Right lung (tissue), 10 donors: ENCODE measurements at places on chromosomes 16 and 17.
A peak's percentile ranks its signal among the peaks of the same experiment; 100 is the strongest.

- no peak for DNase-seq
These were observed 111.3 kb downstream of the CHD9 start for GRCh38 chr16:53166099-53166498.

GRCh38 chr16:57113042-57113453 is 20.7 kb downstream of the CPNE2 start:
- no peak for DNase-seq

DNA sequence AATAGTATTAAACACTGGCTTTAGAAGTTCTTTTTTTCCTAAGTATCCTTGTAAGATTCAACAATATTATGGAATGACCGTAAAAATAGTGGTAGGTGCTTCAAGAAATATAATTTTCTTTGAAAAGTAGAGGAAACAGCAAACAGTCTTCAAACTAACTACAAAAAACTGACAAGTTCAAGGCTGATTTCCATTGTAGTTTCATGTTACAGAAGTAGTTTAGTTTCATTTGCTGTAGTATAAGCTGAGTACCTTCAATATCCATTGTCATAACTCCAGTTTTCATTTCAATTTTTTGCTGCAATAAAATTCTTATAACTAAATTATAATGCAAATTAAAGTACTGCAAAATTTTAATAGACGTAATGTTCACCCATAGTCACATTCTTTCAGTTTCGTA is 19.3 kb downstream of the PHKB start:
- no peak for DNase-seq

DNA sequence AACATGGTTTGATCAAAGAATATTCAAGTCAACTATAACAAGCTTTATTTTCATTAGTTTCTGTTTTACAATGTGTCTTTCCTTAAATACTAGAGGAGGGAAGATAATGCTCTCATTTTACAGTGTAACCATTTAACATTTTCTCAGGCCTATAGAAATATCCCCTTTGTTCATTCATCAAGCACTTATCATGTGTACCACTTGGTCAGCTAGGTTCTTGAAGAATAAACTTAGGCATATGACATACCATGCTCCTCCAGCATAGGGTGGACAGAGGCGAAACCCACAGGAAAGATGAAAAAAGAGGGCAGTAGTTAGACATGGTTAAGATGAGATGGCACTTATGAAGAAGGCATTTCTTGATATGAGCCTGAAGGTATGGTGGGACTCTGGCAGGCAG is 34.0 kb upstream of the HLF start:
- DNase-seq = no peak

DNA sequence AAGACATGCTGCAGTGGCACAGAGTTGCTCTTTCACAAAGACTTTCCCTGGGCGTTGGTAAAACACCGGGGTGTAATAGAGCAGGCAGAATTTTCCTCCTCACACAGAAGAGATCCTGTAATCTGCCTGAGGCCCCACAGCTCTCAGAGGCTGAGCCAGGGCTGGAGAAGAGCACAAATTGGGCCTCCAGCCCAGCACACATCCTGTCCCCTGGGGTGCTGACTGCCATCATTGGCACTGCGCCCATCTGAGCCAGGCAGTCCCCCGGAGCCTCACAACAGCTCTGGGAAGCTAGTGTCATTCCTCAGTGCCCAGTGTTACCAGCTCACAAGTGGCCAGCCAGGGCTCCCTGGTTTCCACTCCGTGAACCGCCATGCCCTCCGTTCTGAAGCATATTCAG is 119.4 kb downstream of the SOCS1 start:
- DNase-seq = no peak

DNA sequence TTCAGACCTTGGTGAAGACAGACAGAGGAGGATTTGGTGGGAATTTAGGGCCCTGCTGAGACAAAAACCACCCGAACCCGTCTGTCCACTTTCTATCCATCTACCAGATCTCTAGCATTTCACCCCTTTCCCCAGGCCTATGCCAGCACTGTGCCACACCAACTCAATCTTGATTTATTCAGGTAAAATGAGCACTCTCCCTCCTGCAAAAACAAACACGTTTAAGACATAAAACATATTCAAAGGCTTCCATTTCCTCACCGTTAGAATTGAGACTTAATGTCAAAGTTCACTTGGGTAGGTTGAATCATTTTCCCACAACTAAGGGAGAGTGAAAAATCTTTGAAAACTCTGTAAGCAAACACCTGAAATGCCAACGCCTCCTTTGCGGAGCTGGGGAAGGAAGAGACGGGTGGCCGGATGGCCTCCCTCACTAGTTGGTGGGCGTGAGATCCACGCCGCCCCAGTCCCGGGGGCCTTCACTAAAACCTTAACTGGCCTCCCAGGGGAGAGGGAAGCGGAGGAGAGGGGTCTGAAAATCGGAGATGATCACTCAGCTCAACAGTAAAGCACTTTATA is 862 bp downstream of the DCAKD start:
- DNase-seq = peak; percentile 21
